ENCODE measurements at places on chromosomes 4 and X. TPM values are rescaled to one million over a fixed set of nuclear protein-coding genes. Genes with fewer than 3 reads are reported as not detected.

DNA sequence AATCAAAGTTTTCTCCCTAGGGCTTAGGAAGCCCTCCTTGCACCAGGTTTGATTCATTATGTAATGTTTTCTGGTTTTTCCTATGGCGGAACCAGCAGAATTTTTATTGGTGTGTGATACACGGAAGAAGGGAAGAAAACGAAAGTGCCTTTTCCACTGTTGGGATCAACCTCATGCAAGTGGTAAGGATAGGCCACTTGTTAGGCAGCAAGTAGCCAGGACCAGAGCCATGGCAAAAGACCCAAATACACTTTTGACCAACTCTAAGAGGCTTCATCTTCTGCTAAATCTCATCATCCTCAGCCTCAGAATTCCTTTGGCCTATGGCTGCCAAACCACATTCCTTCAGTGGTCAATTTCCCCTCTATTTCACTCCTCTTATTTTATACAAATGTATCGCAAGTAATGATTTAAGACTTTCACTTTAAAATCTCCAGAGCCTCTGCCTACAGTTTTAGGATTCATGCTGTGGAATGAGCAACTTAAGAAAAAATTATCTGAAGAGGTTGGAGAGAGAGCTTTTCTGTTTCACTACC lies 21.2 kb downstream of the PPAT start:
- DNase-seq = no peak

- DNase-seq = no peak
Observed at GRCh38 chr4:114658179-114658578, 59.6 kb downstream of the UGT8 start.

DNA sequence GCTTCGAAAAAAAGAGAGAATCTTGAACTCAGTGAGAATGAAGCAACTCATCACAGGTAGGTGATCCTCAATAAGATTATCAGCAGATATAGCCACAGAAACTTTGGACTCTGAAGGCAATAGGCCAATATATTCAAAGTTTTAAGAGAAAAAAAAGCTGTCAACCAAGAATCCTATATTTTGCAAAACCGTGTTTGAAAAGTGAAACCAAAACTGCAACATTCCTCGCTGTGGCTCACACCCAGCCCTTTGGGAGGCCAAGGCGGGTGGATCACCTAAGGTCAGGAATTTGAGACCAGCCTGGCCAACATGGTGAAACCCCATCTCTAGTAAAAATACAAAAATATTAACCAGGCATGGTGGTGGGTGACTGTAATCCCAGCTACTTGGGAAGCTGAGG lies 22.8 kb downstream of the MAD2L1 start:
- DNase-seq = no peak

DNA sequence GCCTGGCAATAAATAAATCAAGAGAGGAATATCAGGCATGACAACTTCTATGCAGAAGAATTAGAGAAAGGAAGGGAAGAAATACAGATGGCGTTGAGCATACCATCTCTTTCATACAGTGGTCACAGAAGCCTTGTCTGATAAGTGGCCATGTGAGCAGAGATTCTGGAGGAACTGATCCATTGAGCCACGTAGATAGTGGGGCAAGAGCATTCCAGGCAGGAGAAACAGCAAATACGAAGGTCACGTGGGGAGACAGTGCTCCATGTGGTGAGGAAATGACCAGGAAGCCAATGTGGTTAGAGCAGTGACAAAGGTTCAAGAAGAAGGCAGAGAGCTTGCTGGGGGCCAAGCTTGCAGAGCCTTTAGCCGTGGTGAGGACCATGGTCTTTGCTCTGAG lies 226.7 kb upstream of the NOCT start:
- DNase-seq = no peak

Gene SSX4B
- total RNA-seq = not detected

DNA sequence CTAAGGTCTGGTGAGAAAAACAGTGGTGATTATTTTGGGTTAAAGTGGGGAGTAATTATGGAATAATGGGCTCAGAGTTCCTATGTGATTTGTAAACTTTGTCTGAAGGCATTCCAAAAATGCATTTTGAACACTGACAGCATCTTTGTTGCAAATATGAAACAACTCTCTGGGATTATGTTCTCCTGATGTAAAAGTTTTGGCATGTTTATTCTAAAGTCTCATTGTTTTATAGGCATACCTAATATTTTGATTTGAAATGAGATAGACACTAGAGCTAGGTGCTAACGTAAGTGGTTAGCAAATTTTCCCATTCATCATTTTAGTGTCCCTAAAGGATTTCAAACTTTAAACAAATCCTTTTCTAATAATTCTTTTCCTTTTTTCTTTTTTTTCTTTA lies 140.9 kb upstream of the ANXA3 start:
- no peak for DNase-seq

DNA sequence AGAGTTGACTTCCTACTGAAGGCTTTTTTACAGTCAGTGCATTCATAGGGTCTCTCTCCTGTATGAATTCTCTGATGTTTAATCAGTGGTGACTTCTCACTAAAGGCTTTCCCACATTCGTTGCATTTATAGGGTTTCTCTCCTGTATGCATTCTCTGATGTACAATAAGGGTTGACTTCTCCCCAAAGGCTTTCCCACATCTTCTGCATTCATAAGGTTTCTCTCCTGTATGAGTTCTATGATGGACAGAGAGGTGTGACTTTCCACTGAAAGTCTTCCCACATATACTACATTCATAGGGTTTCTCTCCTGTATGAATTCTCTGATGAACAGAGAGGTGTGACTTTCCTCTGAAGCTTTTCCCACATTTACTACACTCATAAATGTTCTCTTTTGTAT lies 45.2 kb downstream of the ZNF674 start:
- no peak for DNase-seq

Gene PRPS1
- 30.2 TPM for total RNA-seq

GRCh38 chrX:123422875-123423274 lies 238.8 kb downstream of the GRIA3 start:
- no peak for DNase-seq

DNA sequence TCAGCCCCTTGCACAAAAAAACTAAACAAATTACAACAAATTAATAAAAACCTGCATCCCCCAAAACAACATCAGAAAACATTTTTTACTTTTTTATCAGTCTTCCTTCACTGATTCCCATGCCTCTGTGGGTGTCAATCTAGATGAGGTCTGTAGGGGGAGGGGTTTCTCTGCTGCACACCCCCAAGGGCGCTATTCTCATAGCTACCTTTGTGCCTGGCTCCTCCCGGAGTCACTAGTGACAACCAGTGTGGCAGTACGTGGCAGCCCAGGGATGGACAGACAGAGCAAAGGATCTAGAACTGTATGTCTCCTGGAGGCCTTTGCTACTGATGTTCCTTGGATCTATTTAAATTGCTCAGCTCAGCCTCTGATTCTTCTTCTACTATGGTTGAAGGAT lies 228.1 kb upstream of the ANXA3 start:
- no peak for DNase-seq

Gene GATA1
- 0.42 TPM for total RNA-seq

GRCh38 chrX:24026432-24026831 lies 554 bp downstream of the KLHL15 start:
- DNase-seq = no peak

DNA sequence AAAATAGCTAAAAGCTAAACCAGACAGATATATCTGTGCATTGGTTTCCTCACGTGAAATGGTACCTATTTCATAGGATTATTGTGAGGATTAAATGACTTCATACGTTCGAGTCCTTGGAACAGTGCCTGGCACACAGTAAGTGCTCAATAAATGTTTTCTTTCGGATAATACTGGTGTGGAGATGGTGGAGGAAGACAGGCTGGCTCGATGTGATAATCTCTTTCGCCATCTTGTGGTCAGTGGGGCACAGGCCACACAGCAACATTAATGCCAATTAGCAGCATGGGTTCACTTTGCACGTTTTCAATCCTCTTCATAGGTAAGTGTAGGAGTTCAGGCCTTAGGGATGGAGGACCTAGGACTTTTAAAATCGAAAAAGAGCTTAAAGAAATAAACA lies 9.3 kb downstream of the PAGE4 start:
- no peak for DNase-seq

DNA sequence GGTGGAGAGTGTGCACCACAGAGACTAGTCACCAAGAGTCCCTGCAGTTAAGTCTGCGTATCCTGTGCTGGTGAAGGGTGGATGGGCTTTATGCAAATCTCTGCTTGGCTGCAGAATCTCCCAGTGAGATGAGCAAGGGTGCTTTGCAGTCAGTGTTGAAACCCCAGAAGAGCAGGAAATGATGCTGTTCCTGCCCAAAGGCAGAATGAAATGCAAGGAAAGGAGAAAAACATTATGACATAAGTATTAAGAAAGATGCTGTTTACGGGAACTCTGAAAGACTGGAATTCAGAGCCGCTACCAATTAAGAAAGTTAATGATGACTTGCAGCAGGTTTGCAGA lies 25.4 kb upstream of the ACSL1 start:
- DNase-seq = no peak

- DNase-seq = no peak
Observed at GRCh38 chr4:93018243-93018642, 714.5 kb downstream of the GRID2 start.

Gene CNKSR2
- total RNA-seq = 1.6 TPM

- no peak for DNase-seq
Observed at GRCh38 chrX:41043674-41044345, 41.4 kb upstream of the USP9X start.

Gene NWD2
- total RNA-seq = not detected

DNA sequence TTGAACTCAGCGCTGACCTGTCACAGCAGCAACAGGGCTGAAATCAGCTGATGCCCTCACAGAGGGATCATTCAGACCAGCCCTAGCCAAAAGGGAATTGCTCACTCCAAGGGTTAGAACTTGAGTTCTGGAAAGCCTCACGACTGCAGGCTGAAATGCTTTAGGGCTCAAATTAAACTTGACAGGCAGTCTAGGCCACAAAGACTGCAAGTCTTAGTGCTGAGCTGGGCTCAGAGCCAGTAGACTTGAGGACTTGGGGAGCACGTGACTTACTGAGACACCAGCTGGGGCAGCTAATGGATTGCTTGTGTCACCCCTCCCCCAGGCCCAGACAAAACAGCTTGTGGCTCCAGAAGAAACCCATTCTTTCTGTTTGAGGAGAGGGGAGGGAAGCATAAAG lies 119.0 kb upstream of the SLC6A14 start:
- DNase-seq = no peak

GRCh38 chrX:139892512-139892911 lies 40.3 kb downstream of the ATP11C start:
- no peak for DNase-seq

DNA sequence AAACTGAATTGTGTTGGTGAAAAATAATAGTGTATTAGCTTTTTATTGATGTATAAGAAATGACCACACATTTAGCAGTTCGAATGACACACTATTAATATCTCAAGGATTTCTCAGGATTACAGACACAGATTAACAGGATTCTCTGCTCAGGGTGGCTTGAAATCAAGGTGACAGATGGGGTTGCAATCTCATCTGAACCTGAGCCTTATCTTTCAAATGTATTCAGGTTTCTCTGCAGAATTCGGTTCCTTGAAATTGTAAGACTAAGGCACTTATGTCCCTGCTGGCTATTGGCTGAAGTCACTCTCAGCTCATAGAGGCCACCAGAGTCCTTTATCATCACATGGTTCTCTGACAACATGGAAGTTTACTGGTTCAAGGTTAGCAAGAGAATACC lies 1780.1 kb downstream of the ARAP2 start:
- DNase-seq = no peak

- DNase-seq = no peak
Observed at GRCh38 chr4:152408514-152409327, 127.2 kb downstream of the FBXW7 start.

- no peak for DNase-seq
Observed at GRCh38 chrX:17595456-17596035, 141.7 kb upstream of the SCML1 start.

DNA sequence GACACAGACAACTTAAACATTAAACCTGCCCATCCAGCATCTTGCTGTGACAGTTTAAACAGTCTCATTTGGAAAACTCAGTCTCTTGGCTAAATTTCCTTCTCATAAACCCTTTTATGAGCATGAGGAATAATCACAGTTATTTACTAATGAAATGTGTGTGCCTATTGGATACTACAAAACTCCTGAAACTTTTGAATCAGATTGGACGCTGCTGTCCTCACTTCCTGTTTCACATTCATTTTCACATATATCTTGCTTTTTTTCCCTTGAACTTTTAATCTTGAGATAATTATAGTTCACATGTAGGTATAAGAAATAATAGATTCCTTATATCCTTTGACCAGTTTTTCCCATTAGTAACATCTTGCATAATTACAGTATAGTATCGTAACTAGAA lies 111.7 kb downstream of the CDKL5 start:
- DNase-seq = no peak

Gene SERTM2
- total RNA-seq = 0.28 TPM

Gene AR
- total RNA-seq = 12.3 TPM

GRCh38 chrX:20111271-20111670 lies 5.4 kb downstream of the MAP7D2 start:
- DNase-seq = no peak

- DNase-seq = no peak
Observed at GRCh38 chr4:123408471-123409084, 12.0 kb downstream of the SPRY1 start.

DNA sequence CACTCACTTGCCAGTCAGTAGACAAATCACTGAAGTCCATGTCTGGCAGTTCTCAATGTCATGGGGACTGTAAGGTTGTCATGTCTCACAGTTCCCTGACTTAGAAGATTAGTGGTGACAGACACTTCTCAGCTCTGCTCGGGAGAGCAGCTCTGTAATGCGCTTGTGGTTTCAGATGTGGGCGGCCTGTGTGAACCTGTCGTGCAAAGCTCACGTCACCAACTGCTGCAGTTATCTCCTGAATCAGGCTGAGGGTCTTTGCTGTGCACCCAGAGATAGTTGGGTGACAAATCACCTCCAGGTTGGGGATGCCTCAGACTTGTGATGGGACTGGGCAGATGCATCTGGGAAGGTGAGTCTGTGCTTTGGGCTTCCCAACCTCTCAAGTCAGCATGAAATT lies at the start of gene IL9R:
TSS of gene IL9R (plus strand) at position 261 of the 400 bp plus-strand sequence. CDS start at position 325, 64 bp downstream.
- no peak for DNase-seq

DNA sequence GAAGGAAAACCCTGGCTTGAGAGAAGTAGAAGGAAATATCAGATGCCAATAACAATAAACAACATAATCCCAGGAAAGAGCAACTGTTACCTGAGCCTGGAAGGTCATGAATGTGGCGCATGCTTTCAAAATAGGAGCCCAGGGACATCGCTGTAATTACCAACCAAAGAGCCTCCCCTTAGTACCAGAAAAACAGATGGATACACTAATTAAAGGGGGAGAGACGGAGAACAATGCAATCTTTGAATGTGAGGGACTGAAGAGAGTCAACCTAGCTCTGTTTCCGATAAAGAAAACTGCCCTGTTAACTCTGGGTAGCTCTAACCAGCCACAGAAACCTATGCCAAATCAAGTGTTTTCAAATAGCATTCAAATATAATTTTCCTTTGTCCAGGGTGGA lies 161.4 kb downstream of the ENOX2 start:
- no peak for DNase-seq

Gene NXF2B
- total RNA-seq = not detected

Gene CT83
- not detected for total RNA-seq

GRCh38 chr4:123840197-123840596 lies 443.6 kb downstream of the SPRY1 start:
- no peak for DNase-seq

All from posterior vena cava (tissue), 2 donors.